ENCODE measurements at places on chromosomes 16 and 17.

GRCh38 chr16:71185347-71185746 lies 45.2 kb downstream of the HYDIN start:
- no peak for DNase-seq

DNA sequence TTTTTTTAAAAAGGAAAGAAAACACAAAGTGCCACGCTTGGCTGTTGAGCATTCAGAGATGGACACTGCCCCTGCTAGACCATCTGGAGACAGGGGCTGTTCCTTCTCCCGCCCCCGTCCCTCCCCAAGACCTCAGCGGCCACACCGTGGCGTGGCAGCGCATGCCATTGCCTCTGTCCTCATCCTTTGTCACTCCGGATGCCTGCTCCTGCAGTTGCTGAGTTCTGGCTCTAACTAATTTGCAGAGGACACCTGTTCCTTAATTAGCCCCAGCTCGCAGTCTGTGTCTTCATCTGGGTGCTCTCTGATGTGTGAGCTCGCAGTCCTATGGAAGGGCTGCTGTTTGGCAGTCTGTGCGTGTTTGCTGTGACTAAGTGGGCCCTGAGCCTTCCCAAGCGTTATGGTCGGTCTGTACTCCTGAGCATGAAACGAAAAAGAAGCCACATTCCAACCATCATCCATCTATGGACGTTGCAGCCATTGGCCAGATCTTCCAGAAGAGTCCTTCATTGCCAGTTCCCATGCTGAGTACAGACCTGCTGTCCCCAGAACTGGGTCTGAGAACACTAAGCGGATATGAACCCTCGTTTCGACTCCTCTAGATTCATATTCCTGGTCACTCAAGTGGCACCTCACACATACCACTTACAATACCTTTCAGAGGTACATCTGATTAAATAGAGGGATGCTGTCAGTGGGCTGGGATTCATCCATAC lies 40.9 kb upstream of the NAT9 start:
- DNase-seq: no peak

GRCh38 chr17:83154311-83155127 lies 75.1 kb downstream of the METRNL start:
- no peak for DNase-seq

DNA sequence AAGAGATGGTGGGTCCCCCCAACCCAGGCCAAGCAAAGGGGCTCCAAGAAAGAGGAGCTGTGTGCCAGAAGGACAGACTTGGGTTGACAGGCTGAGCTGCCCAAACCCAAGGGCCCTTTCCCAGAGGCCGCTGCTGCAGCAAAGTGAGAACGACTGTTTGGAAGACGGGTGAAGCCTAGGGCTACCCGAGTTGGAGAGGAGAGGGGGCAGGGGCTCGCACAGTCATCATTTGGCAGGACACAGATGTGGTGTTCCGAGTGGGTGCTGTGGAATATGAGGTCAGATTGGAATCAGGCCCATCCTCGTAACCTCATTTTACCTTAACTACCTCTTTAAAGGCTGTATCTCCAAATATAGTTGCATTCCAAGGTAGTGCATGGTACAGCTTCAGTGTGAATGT lies 5.3 kb upstream of the MFAP4 start:
- DNase-seq: no peak

DNA sequence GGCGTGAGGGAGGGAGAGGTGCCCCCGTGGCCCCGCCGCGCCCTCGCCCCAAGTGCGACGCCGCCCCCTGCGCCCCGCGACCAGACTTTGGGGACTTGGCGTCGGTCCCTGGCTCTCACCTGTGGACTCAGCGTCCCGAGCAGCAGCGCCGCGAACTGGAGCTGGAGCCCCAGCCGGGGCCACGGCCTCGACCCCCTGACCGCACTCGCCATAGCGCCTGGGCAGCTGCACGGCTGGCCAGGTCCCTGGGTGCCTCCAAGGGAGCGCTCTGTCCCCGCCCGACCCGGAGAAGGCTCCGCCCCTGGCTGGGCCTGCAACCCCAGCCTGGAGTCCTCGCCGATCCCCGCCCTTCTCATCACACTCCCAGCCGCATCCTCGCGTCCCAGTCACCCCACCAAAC lies at the start of gene ERN2:
TSS of gene ERN2 (minus strand) at position 247 of the 400 bp plus-strand sequence. CDS start at position 212, 35 bp downstream.
- no peak for DNase-seq

DNA sequence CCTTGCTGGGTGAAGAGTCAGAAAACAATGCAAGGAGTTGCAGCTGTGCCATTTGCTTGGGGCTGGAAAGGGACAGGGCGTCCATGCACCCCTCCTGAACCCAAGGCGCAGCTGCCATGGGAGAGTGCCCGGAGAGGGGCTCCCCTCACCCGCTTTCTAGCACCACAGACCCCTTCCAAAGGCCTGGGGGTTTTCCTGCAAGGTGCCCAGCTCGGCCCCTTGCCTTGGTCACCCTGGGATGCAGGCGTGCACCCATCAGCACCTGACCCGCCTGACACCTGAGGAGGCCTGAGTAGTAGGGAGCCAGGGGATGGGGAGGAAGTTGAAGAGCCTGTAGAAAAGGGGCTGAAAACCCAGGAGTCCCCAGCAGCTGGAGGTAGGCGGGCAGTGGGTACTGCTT lies 30.3 kb downstream of the TMEM186 start:
- DNase-seq: no peak

- no peak for DNase-seq
Observed at GRCh38 chr16:29315046-29315445, 91.5 kb downstream of the NPIPB11 start.

DNA sequence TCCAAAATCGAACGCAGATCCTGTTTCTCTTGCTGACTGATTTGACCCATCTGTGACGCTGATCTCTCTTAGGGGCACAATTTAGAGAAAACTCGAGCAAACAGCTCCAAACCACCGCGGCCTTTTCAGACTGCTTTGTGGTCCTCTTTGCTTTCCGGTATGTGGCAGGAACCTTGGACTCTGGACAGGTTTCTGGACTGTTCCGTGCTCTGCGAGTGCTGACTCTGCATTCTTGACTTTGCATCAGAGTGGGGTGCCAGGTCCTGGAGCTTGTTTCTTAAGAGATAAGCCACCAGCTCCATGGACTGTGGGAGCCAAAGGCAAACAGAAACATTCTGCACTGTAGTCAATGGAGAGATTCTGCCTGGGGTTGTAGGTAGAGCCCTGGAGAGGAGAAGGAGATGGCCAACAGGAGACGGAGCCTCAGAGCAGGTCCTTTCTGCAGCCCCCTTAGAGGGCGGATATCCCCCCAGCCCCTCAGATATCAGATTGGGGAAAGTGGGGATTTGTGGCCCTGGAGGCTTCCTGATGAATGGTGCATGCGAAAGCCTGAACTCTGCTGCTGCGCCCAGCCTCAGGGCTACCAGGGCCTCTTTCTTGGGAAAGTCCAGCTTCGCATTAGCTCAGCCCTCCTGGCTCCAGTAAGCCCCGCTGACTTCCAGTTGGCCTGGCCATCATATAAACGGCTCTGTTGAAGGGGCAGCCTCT lies 65.6 kb downstream of the WIPI1 start:
- no peak for DNase-seq

DNA sequence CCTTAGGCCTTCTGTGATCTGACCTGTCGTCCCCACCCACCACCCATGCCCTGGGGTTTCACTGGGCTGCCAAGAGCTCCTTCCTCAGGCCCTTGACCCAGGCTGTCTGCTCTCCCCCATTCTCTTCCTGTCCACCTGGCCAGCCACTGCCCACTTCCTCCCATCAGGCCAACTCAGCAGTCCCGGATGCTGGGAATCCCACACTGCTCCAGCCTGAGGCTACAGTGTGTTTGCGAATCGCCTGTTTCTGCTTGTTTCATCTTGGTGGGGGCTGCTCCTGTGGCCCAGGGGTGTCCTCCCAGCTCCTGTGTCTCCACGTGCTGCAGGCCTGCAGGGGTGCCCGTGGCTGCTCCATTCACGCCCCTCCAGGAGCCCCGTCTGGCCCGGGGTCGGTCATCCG lies 839 bp upstream of the METRN start:
- DNase-seq: no peak

DNA sequence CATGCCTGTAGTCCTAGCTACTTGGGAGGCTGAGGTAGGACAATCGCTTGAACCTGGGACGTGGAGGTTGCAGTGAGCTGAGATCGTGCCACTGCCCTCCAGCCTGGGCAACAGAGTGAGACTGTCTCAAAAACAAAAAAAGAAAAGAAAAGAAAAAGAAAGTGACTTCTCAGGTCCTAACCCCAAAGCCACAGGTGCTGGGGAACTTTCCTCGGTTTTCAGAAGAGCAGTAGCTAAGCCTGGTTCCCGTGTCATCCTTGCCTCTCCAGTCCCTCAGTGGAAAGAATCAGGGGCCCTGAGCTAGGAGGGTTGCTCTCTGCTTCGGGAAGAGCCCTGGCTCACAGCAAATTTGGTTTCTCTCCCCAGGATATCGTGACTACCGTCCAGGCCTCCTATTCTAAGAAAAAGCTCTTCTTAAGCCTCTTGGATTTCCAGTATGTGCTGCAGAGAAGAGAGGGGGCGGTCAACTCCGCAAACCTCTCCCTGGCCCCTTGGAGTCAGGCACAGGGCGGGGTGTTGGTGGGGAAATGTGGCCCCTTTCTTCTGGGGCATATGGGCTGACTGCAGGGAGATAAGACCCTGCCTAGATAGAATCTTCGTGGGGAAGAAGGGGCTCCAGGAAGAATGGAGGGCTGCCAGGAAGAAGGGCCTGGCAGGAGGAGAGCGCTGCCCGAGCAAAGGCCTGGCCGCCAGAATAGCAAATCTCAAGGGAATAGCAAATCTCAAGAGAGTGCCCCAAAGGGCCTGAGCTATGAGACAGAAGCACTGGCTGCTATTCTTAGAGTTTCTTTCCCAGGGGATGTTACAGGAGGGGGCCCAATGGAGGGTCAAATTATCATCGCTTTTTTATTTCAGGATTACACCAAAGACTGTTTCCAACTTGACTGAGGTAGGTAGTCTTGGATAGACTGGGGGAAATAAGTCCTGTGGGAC lies 8.3 kb upstream of the NLRC5 start:
- no peak for DNase-seq

- DNase-seq: no peak
Observed at GRCh38 chr16:24635900-24636610, 93.4 kb upstream of the TNRC6A start.

DNA sequence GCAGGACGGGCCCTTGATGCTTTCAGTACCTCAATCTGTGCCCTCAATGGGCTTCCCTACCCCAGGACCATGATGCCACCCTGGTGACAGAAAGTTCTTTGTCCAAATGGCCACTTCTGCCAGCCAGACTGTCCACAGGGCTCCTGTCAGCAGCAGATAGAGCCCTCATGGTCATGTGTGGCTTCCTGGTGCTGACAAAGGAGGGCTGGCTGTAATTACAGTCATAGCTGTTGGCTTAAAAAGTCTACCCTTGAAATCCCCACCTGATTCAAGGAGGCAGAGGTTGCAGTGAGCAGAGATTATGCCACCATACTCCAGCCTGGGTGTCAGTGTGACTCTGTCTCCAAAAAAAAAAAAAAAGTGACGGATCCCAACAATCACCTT lies 3.3 kb downstream of the TRPV2 start:
- no peak for DNase-seq

DNA sequence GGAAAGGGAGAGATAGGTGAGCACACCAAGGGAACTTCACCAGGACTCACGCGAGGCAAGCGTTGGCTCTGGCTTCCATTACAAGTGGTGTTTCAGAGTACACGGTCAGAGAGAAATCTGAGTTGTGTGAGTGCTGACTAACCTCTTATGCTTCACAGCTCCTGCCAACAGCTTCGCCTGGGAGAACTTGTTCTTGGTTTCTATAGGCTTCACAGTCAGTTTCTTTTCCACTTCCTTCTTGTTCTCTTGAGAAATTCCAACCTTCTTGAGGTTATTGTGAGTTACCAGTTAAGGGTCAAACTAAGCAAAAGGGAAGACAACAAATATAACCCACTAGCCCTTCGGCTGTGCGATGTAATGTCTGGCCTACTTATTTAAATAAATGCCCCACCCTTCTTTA lies 18.9 kb downstream of the PSME3IP1 start:
- no peak for DNase-seq

All from activated CD4-positive, alpha-beta T cell treated with anti-CD3 and anti-CD28 coated beads, Interleukin-2, amount 10 ng/mL, durations not matched to agents 24 days and 14 days (primary cell).